Naive thymus-derived CD4-positive, alpha-beta T cell (primary cell): ENCODE measurements at places on chromosomes 3 and 15.

- no peak for DNase-seq
Measured at GRCh38 chr3:25576146-25576545, 88.6 kb downstream of the TOP2B start.

GRCh38 chr3:122415762-122416654, at the start of gene WDR5B:
WDR5B (minus strand) TSS chr3:122416062; CDS start chr3:122415528, 534 bp downstream.
- DNase-seq, result peak; percentile 99

DNA sequence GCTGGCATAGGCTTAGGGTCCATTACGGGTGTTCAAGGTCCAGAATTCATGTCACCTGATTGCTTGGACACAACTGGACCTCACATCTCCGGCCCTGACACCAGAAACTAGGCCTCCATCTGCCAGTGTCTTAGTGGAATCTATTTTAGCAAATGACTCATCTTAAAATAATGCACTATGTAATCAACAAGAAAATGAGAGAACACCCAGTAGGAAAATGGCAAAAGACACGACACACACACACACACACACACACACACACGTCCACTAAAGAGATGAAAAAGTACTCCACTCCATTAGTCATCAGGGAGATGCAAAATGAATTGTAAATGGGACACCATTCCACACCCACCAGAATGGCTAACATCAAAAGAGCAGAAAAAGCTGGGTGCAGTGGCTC, 11.2 kb downstream of the APBA2 start:
- no peak for DNase-seq

GRCh38 chr3:23438657-23439056, 235.5 kb downstream of the UBE2E2 start:
- DNase-seq, result no peak

DNA sequence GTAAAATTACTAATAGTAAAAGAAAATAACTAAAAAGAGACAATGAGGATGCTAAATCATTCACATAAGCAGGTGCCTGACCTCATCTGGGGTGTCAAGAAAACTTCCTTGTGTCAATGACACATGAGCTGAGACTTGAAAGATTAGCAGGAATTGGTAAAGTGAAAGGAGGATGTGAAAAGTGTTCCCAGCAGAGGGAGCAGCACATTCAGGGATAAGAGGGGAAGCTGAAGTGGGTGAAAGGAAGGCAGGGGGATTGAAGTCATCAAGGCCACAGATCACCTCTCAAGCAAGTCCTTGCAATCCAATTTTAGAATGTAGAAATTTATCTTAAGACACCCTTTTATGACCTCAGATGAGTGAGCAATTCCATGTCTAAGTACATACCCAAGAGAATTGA, 60.2 kb upstream of the ACP3 start:
- no peak for DNase-seq

DNA sequence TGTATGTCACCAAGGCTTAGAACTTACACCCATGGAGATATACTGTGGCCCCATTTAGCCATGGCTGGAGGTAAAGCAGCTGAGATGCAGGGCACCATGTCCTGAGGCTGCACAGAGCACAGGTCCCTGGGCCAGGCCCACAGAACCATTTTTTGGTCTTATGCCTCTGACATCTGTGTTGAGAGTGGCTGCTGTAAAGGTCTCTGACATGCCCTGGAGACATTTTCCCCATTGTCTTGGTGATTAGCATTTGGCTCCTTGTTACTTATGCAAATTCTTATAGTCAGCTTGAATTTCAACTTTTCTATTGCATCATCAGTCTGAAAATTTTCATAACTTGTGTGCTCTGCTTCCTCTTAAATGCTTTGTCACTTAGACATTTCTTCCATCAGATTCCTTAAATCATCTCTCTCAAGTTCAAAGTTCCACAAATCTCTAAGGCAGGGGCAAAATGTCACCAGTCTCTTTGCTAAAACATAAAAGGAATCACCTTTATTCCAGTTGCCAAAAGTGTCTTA, 701.3 kb downstream of the EPHA3 start:
- DNase-seq, result no peak

DNA sequence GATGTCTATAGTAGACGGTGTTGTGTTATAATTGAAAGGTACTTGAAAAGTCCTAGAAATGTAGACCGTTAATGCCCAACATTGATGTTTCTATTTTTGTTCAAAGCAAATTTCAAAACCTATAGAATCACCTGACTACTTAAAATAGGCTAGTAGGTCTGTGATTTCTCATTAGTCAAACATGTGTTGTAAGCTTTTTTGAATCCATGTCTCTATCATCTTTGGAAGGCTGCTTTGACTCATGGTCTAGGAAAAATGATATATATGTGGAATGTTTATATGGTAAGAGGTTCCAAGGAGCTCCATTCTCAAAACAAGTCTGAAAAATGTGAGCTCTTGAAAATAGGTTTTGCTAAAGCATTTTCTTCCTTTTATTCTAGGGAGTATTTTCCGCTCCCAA, 375.3 kb downstream of the LPP start:
- DNase-seq, result no peak

DNA sequence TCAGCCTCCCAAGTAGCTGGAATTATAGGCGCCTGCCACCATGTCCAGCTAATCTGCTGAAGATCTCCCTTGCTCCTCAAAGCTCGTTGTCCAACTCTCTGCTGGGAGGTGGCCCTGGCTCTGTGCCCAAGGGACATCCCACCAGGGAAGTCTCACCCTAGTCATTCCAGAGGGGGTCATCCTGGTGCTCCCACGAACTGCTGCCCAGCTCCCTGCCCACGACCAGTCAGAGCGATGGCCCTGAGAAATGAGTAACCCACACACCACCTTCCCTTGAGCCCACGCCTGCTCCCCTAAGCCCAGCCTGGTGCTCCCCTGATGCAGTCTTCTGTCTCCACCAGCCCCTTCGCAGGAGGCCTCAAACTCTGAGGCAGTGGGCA, 5.2 kb downstream of the KLHL25 start:
- DNase-seq, result no peak

DNA sequence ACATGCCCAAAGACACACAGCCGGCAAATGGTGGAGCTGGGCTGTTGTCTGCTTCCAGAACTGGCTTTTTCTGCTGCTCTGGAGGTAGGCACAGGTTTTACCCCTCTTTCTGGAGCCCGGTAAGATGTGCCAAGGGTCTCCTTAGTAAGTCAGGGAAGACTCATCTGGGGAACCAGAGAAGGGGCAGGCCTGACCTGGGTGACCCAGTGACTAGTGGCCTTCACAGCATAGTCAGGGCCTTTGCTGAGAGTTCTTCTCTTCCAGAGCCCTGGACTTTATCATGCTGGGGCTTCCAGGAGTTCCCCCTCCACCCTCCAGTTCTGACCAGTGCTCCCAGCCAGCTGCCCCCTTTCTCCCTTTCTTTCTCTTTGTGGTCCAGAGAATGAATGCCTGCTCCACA, 3.2 kb downstream of the CD276 start:
- no peak for DNase-seq

DNA sequence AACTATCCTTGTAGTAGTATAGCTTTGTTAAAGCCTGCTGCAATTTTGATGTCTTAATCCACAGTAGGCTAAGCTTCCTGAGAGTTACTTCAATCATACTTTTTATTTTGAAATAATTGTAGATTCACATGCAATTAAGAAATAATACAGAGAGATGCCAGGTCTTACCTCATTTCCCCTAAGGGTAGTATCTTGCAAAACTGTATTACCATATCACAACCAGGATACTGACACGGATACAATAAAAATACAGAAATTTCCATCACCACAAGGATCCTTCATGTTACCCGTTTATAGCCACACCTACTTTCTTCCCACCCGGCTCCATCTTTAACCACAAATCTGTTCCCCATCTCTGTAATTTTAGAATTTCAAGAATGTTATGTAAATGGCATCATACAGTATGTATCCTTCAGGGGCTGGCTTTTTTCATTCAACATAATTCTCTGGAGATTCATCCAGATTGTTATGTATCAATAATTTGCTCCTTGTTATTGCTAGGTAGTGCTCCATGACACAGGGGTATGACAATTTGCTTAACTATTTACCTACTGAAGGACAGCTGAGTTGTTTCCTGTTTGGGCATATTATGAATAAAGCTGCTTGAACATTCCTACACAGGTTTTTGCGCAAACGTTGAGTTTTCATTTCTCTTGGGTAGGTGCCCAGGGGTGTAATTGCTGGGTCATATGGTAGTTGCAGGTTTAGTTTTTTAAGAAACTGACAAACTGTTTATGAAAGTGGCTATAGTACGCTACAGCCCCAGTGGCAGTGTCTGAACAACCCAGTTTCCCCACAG, 21.6 kb downstream of the BDH1 start:
- no peak for DNase-seq

DNA sequence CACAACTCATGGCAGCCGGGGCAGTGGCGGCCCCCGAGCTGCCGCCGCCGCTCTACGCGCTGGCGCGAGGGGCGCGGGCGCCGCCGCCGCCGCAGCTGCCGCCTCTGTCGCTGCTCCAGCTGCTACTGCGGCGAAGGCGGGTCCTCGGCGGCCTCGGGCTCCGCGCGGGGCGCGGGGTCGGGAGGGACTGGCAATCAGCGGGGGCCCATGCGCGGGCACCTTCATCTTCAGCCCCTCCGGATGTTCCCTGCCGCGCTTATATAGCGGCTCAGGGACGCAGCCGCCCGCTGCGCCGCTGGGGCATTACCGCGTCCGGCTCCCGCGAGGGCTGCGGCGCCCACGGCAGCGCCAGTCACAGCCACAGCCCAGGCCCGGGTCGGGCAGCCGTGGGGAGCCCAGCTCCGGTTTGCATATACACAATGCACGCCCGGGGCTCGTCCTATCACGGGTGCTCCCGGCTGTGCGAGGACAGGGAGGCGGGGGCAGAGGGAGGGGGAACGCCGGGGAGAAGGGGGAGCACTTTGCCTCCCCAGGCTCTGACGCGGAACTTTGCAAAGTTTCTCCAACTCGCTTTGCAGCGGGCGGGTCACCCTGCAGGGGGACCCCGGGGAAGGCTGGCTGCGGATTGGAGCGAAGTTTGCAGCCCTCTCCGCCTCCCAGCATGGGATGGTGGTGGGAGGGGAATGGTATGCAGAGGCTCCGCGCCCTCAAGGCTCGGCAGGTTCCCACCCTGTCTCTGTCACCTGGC, at the start of gene VGLL3:
VGLL3 (minus strand) TSS at position 416 of the 748 bp plus-strand sequence; CDS start at position 10, 406 bp downstream.
- DNase-seq, result no peak

DNA sequence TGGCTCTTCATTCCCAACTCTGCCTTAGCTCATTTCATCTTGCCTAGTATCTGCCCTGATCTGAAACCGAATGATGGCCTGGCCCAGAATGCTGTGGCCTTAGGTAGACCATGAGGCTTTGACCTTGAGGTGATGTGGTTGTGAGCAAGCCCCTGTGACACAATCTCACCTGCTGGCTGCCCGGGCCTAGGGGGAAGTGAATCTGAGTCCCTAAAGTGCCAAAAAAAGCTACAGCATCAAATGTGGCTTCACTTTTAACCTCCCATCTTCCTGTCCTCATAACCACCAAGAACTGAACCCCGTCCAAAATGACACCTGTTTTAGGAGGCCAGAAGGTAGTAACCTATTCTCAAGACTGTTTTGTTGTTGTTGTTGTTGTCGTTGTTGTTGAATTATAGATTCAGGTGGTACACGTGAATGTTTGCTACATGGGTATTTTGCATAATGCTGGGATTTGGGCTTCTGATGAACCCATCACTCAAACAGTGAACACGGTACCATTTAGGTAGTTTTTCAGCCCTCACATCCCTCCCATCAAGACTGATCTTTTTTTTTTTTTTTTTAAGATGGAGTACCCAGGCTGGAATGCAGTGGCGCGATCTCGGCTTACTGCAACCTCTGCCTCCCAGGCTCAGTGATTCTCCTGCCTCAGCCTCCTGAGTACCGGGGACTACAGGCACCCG, 54.6 kb downstream of the MCCC1 start:
- no peak for DNase-seq

DNA sequence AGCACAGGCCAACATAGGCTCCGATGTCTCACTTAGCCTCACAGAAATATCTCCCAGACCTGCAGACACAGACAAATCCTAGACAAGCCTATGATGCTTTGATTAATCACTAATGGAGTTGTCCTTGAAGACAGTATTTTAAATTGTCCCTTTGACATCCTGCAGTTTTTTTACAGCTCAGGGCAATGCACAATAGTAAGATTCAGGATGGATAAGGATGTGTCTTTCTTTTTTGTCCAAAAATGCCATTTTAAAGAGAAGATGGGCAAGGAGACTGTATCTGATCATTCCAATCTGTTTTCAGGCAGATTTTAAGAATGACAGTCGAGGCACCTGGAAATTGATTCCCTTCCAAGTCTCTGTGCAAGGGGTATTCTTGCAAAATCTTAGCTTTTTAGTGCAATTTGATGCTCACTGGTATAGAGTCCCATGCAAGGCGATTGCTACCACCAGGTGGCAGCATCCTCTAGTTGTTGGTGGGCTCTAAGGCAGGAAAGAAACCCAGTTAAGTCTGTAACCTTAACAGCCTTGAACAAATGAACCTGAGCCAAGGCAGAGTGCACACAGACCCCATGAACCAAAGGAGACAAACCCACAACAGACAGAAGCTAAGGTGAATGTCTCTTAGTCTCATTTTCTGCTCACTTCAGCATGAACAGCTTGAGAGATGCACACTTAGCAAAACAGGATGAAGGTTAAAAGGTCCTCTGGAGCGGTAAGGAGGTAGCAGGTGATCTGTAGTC, 51.2 kb upstream of the MINAR1 start:
- DNase-seq, result peak; percentile 26

- no peak for DNase-seq
Measured at GRCh38 chr3:106616556-106616955, 747.7 kb upstream of the CBLB start.

- no peak for DNase-seq
Measured at GRCh38 chr15:72154316-72154715, 36.1 kb downstream of the SENP8 start.

GRCh38 chr3:129558772-129559564, 16.0 kb downstream of the H1-8 start:
- DNase-seq, result no peak

DNA sequence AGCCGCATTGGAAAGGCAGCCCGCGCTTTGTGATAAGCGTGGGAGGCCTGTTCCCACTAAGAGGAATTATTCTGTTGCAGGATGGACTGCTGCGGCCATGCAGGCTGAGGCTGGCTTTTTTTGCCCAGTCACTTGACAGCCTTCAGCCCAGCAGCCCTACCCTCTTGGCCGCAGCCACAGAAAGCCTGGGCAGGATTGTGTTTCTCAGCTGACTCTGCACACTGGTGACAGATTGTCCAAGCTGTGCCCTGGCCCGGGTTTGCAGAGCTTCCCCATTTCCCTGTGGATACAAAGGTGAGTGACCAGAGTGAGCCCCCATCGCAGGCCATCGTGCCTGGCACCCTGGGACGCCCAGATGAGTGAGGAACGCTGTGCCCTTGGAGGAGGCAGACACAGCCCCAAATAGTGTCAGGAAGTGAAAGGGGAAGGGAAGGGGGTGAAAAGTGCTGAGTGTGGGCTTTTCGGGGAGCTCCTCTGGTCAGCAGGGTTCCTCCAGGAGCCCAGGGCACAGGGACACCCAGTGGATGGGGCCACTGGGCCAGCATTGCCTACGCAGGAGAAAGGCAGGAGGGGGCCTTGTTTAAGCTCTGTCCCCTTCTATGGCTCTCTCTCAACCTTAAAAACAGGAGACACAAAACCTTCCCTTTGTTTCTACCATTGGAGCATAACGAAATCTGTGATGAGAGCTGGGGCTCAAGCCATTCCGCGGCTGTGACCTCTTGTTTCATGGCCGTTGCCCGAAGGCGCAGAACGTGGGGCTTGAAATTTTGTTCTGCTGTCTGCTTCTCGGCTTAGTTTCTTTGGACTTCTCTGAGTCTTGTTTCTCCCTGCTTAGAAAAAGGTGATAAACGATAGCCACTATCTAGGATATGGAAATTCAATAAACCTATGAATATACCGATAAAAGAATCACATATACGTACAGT, 91.5 kb upstream of the MEF2A start:
- no peak for DNase-seq

GRCh38 chr3:178352326-178353005, 183.8 kb upstream of the KCNMB2 start:
- DNase-seq, result no peak
